Right cardiac atrium (tissue), 5 donors: ENCODE measurements at places on chromosomes 2 and 18. TPM values are rescaled to one million over a fixed set of nuclear protein-coding genes. Genes with fewer than 3 reads are reported as not detected.

Gene CHRNG
- total RNA-seq = not detected

Gene NBEAL1
- 17.7 TPM for total RNA-seq

Gene TSPYL6
- not detected for total RNA-seq

Gene SIGLEC15
- total RNA-seq = 0.31 TPM

Gene CHST10
- 21.9 TPM for total RNA-seq

Gene IL37
- not detected for total RNA-seq

Gene RNF125
- 2.1 TPM for total RNA-seq

Gene MSTN
- 0.20 TPM for total RNA-seq

Gene AKAIN1
- total RNA-seq = not detected

Gene DTNA
- total RNA-seq = 175 TPM

Gene EFHD1
- 8.4 TPM for total RNA-seq

Gene IKZF2
- 6.1 TPM for total RNA-seq

Gene GREB1
- 11.5 TPM for total RNA-seq

Gene UNC80
- 0.06 TPM for total RNA-seq

Gene WNT10A
- total RNA-seq = not detected

Gene SERPINB12
- not detected for total RNA-seq

Gene DSG3
- total RNA-seq = not detected

Gene NFATC1
- 21.4 TPM for total RNA-seq

Gene VPS54
- total RNA-seq = 13.3 TPM

Gene GYPC
- 83.2 TPM for total RNA-seq

Gene AP1S3
- total RNA-seq = 0.17 TPM

Gene ERFE
- 0.81 TPM for total RNA-seq

Gene GRP
- not detected for total RNA-seq
